Small intestine (tissue), 16 donors: ENCODE measurements at places on chromosomes 12 and 14. TPM values are rescaled to one million over a fixed set of nuclear protein-coding genes. Genes with fewer than 3 reads are reported as not detected.
A peak's percentile ranks its signal among the peaks of the same experiment; 100 is the strongest.

TAS2R7 gene
- polyA plus RNA-seq: not detected

SERPINA9 gene
- 0.64 TPM for polyA plus RNA-seq

SNRPF gene
- 39.2 TPM for polyA plus RNA-seq

TMEM121 gene
- not detected for polyA plus RNA-seq

NEUROD4 gene
- not detected for polyA plus RNA-seq

FAR2 gene
- polyA plus RNA-seq: 25.8 TPM

KLHL33 gene
- polyA plus RNA-seq: 0.07 TPM

ADGRD1 gene
- polyA plus RNA-seq: 0.54 TPM

NRXN3 gene
- polyA plus RNA-seq: 2.3 TPM

GRCh38 chr12:111650912-111651311 is 34.8 kb downstream of the BRAP start:
- H3K4me3 ChIP-seq: no peak overlapping the region
- no peaks in the 10 kb centered on the region for H3K27me3 ChIP-seq
- H3K27ac ChIP-seq: no peak overlapping the region
- H3K4me1 ChIP-seq: no peaks in the 10 kb centered on the region
- DNase-seq: no peak

DNA sequence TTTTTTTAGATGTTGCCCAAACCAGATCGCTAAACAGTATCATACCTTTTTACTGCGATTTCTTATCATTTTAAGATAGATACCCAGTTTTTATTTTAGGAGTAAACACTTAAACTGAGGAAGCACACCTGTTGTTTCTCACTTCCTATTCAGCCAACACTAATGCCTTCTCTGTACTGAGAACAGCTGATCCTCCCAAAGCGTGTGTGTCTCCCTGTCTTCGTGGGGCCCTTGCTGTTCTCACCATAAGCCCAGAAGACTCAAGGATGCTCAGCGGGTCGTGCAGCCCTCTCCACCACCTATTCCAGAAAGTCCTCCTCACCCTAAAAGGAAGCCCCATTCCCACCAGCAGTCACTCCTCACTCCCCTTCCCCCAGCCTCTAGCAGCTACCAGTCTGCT is 14.8 kb downstream of the PPP2R5C start:
- no peak overlapping the region for H3K4me3 ChIP-seq
- no peak for DNase-seq
- H3K27ac ChIP-seq: no peak overlapping the region

DNA sequence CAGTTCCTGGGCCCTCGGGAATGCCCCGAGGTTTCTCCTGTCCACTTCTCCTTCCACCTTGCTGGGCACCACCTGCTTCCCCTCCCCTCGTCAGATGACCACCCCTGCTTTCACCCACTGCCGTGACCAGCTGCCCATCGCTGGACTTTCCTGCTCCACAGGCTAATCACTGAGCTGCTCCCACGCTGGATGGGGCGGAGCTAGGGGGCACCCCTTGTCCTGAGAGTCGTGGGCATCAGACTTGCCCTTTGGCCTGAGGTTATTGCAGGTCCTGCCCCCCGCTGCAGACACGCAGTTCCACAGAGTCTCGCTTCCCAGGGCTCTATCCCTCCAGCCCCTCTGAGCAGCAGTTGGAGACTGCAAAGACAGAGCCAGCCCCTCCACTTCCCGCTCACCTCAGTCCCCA is 427 bp downstream of the SLC6A12 start:
- DNase-seq: peak; percentile 20
- no peak overlapping the region for H3K27ac ChIP-seq

DNA sequence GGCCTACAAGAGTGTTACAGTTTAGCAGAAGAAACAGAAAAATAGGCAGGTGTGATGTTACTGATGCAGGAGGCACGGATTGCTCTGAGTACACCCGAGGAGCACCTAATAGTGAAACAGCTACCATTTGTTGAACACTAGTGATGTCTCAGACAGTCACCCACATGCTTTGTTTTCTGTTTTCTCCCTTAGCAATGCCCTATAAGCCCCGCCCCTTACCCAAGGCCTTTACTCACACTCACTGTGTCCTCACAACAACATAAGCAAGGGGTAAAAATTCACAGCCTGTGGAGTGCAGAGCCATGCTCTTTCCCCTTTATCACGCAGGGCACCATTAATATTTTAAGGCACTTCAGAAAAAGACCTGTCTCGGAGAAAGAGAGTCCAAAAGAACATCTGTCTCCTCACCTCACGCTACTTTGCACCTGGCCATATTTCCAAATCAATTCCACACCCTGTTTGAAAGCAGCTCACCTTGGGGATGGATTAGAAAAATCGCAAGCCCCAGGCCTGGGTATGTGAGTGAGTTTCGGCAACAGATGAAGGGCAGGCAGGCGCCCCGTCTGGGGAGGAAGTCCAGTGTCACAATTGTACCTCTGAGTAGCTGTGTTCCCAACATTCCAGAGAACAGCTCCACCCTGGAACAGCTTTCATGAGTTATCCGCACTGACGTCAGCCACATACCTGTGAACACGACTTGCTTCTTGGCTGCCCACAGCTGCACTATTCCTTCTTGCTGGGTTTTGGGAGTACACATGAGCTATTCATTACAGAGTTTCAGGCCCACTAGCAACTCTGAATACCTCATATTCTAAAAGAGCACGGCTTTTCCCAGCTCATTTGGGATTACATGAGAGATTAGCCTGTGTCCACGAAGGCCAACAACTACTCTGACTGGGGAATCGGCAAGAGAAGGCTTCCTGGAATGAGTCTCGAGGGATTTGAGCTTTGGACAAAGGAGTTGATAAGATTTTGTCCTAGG is 26.0 kb downstream of the MAPK1IP1L start:
- no peaks in the 10 kb centered on the region for H3K36me3 ChIP-seq
- peak overlapping the region; percentile 97 for H3K27ac ChIP-seq
- H3K4me1 ChIP-seq: no peaks in the 10 kb centered on the region
- no peak overlapping the region for H3K4me3 ChIP-seq

DNA sequence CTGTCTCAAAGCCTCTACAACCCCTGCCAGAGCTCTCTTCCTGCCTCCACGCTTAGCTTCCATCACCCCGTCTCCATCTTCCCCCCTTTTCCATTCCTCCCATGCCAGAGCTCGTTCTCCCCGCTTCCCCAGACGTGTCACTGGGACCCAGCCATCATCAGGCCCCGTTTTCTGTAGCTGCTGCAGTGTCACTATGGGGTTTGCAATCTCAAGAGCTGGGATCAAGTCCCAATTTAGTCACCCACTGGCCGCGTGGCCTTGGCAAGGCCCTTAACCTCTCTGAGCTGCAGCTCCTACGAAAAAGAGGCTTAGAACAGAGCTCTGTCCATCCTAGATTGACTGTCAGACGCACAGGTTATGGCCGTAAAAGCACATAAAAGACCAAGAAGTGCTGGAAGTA is 901 bp upstream of the FAIM2 start:
- H3K27ac ChIP-seq: peak overlapping the region; percentile 50
- H3K36me3 ChIP-seq: no peaks in the 10 kb centered on the region
- no peak for DNase-seq

GRCh38 chr14:76923431-76924370 is 97.5 kb downstream of the LRRC74A start:
- no peaks in the 10 kb centered on the region for H3K27me3 ChIP-seq
- no peaks in the 10 kb centered on the region for H3K4me1 ChIP-seq
- no peaks in the 10 kb centered on the region for H3K36me3 ChIP-seq

DNA sequence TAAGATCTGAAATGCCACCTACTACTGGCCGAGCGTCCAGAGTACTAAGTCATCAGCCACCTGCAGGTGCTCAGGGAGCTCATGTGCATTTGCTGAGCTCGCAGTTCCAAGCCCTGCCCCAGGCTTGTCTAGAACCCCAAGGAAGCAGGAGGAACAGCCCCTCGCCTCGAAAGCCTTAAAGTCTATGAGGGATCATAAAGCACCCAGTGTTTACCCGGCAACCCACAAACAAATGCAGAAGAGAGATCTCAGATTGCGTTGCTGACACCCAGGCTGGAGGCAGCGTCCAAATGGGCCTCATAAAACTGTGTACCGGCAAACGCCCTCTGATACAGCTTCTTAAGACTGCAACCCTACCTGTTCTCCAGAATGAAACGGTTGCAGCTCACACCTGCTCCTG is 6.8 kb downstream of the KDM2B start:
- no peak overlapping the region for H3K4me3 ChIP-seq
- H3K27me3 ChIP-seq: no peaks in the 10 kb centered on the region
- H3K4me1 ChIP-seq: peaks cover 8% of the 10 kb centered on the region

DNA sequence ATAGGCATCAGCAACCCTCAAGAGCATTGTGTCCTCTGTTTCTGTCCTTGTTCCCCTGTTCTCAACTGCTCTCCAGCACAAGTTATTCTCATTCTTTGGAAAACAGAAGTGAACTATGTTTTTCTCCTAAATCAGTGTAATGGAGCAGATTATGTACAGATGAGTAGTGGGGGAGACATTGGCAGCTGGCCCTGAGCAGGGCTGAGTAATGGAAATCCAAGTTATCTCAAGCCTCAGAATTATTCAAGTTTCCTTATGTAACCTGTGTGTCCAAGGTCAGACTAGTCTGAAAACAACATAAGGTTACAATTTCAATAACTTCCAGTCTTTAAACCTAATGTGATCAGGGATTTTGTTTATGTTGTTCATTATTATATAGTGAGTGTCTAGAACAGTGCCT is 116.1 kb upstream of the FUT8 start:
- no peak overlapping the region for H3K27ac ChIP-seq
- no peaks in the 10 kb centered on the region for H3K4me1 ChIP-seq
- DNase-seq: no peak
- no peaks in the 10 kb centered on the region for H3K36me3 ChIP-seq
- H3K27me3 ChIP-seq: no peaks in the 10 kb centered on the region
- no peak overlapping the region for H3K4me3 ChIP-seq

- H3K27ac ChIP-seq: no peak overlapping the region
- H3K4me3 ChIP-seq: no peak overlapping the region
- no peaks in the 10 kb centered on the region for H3K4me1 ChIP-seq
- peak; percentile 24 for DNase-seq
- no peaks in the 10 kb centered on the region for H3K27me3 ChIP-seq
Measured at GRCh38 chr12:25130741-25131188, 64.2 kb downstream of the DNAI7 start.

DNA sequence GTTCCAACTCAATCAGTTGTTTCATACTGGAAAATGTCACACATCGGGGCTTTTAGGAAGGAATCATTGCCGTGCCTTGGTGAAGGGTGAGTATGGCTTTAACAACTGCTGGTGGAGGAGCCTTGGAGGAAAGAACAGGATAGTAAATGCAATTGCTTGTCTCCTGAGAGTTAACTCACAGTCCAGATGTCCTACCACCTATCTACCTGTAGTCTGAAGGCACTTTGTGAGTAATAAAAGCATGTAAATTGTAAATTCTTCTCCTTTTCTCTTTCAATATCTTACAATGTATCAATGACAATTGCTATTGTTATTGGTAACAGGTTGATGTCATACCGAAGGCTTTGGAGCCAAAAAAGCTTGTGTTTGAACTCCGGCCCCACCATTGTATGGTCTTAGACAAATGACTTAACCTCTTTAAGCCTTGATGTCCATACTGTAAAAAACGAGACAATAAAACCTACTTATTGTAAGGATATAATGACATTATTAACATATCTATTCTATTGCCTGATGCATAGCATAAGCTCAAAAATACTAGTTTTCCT is 397.4 kb downstream of the ADAMTS20 start:
- H3K4me3 ChIP-seq: no peak overlapping the region
- no peak overlapping the region for H3K27ac ChIP-seq
- no peak for DNase-seq

- no peak for DNase-seq
- H3K36me3 ChIP-seq: no peaks in the 10 kb centered on the region
- H3K4me1 ChIP-seq: no peaks in the 10 kb centered on the region
- no peak overlapping the region for H3K4me3 ChIP-seq
Measured at GRCh38 chr14:105325303-105325702, 10.8 kb downstream of the PACS2 start.

DNA sequence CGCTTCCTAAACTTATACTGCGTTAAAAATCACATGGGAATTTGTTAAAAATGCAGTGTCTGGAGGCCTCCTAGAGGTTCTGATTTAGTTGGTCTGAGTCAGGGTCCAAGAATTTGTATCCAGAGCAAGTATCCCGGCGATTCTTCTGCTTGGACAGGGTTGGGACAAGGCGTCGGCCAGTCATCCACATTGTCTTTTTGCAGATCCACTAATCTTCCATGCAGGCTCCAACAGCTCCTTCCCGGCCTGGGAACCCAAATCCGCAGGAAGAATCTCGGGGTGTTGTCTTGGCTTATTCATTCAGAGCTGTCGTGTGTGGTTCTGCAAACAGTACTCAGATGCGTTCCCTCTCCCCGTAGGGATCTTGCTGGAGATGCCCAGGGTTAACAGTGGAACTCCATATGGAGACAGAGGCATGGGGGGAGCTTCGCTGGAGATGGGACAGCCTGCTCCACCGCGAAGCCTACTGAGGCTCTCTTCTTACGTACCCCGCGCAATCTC is 25.3 kb downstream of the GPRC5D start:
- no peak for DNase-seq
- H3K27ac ChIP-seq: peak overlapping the region; percentile 86
- no peak overlapping the region for H3K4me3 ChIP-seq

- no peak overlapping the region for H3K27ac ChIP-seq
- no peak for DNase-seq
- H3K4me1 ChIP-seq: no peaks in the 10 kb centered on the region
- no peaks in the 10 kb centered on the region for H3K36me3 ChIP-seq
Measured at GRCh38 chr12:54472494-54473262, 724 bp downstream of the GTSF1 start.

- H3K27ac ChIP-seq: no peak overlapping the region
- no peak for DNase-seq
- no peaks in the 10 kb centered on the region for H3K4me1 ChIP-seq
- no peak overlapping the region for H3K4me3 ChIP-seq
Measured at GRCh38 chr12:2924019-2924418, 33.3 kb downstream of the TULP3 start.

DNA sequence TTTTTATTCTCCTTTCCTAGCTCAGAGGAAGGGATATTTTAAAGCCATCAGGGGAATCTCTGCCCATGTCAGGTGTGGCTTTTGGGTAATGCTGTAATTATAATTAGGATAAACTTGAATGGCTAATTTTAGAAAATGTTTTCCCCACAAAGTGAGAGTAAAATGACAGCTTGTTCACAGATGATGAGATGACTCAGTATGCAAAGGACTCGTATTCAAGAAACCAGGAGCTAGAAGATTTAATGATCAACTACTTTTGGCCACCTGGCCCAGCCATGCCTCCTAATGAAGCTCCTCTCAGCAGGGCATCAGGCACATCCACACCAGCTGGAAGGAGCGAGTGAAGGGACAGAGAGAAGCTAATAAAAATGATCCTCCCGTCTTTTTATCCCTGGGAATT is 29.0 kb upstream of the PLEKHG7 start:
- no peak overlapping the region for H3K4me3 ChIP-seq
- no peaks in the 10 kb centered on the region for H3K27me3 ChIP-seq
- no peaks in the 10 kb centered on the region for H3K36me3 ChIP-seq
- no peak for DNase-seq

- no peaks in the 10 kb centered on the region for H3K27me3 ChIP-seq
- H3K36me3 ChIP-seq: no peaks in the 10 kb centered on the region
- H3K27ac ChIP-seq: no peak overlapping the region
Measured at GRCh38 chr12:88940854-88941253, 360.6 kb upstream of the KITLG start.
